ENCODE measurements at places on chromosomes 4 and X.

GRCh38 chr4:183554878-183555585 lies 50.2 kb downstream of the ING2 start:
- no peaks in the 10 kb centered on the region for H3K36me3 ChIP-seq
- H3K4me1 ChIP-seq = no peaks in the 10 kb centered on the region
- no peak for DNase-seq
- H3K4me3 ChIP-seq = no peak overlapping the region
- no peak overlapping the region for H3K27ac ChIP-seq
- peaks cover 6% of the 10 kb centered on the region for H3K27me3 ChIP-seq

GRCh38 chrX:111348429-111348828 lies 63.6 kb downstream of the DCX start:
- H3K4me3 ChIP-seq = no peak overlapping the region
- H3K4me1 ChIP-seq = no peaks in the 10 kb centered on the region
- DNase-seq = no peak
- H3K36me3 ChIP-seq = no peaks in the 10 kb centered on the region
- H3K27ac ChIP-seq = no peak overlapping the region

- no peaks in the 10 kb centered on the region for H3K4me1 ChIP-seq
- H3K4me3 ChIP-seq = no peak overlapping the region
- H3K36me3 ChIP-seq = no peaks in the 10 kb centered on the region
Observed at GRCh38 chr4:104531390-104531789, 36.7 kb upstream of the CXXC4 start.

- no peaks in the 10 kb centered on the region for H3K27me3 ChIP-seq
- H3K4me1 ChIP-seq = peaks cover 39% of the 10 kb centered on the region
- DNase-seq = peak; percentile 71
Observed at GRCh38 chr4:7761720-7762119, 177.9 kb downstream of the AFAP1 start.

GRCh38 chrX:2691543-2692220 lies 587 bp downstream of the CD99 start:
- peaks cover 34% of the 10 kb centered on the region for H3K36me3 ChIP-seq
- H3K4me1 ChIP-seq = peaks cover 35% of the 10 kb centered on the region
- H3K27me3 ChIP-seq = no peaks in the 10 kb centered on the region
- H3K4me3 ChIP-seq = peak overlapping the region; percentile 95
- H3K27ac ChIP-seq = peak overlapping the region; percentile 98
- DNase-seq = peak; percentile 48

DNA sequence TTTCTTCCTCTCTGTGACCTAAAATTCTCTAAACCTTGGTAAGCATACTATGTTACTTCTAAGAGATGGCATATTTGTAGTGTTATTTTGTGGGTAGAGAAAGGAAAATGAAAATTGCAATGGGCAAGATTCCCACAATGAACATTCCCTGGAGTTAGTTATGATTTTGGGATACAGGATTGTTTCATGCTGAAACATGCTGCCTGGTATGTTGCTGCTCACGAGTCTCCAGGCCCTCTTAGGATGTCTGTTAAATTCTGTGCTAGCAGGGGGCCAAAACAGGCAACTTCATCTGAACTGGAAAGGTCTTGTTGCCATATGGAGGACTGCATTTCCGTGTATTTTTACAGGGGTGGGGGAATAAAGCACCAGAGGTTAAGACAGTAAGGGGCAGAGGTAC lies 18.9 kb upstream of the MSMO1 start:
- no peaks in the 10 kb centered on the region for H3K27me3 ChIP-seq
- peaks cover 32% of the 10 kb centered on the region for H3K36me3 ChIP-seq
- DNase-seq = no peak
- no peak overlapping the region for H3K4me3 ChIP-seq
- no peaks in the 10 kb centered on the region for H3K4me1 ChIP-seq
- no peak overlapping the region for H3K27ac ChIP-seq
